Vagina (tissue), 2 donors: ENCODE measurements at places on chromosomes 16 and 17. TPM values are rescaled to one million over a fixed set of nuclear protein-coding genes. Genes with fewer than 3 reads are reported as not detected.

GRCh38 chr16:76114681-76115080 is 162.5 kb upstream of the CNTNAP4 start:
- DNase-seq: no peak
- H3K27me3 ChIP-seq: no peaks in the 10 kb centered on the region
- no peaks in the 10 kb centered on the region for H3K36me3 ChIP-seq
- no peak overlapping the region for H3K27ac ChIP-seq
- no peaks in the 10 kb centered on the region for H3K4me1 ChIP-seq

DNA sequence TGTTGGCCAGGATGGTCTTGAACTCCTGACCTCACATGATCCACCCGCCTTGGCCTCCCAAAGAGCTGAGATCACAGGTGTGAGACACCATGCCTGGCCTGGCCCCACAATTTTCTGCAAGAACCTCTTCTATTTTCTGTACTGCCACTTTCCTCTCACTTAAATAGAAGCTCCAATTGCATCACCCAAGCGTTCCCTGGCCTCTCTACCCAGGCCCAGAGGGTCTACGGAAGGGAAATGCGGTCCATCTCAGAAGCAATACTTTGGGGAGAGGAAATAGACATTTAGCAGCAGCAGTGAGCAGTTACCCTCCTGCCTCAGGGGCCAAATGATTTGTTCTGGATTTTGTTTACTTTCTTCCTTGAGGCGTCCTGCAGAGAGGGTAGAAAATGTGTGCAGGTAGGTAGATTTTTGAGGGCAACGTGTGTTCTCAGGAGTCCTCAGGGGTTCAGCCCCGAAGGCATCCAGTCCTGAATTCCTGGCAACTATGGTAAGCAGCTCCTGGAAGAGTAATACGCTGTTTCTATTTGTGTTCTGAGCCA is 11.0 kb downstream of the SLC6A4 start:
- DNase-seq: no peak
- no peak overlapping the region for H3K27ac ChIP-seq
- H3K4me3 ChIP-seq: no peak overlapping the region
- H3K4me1 ChIP-seq: no peaks in the 10 kb centered on the region
- H3K27me3 ChIP-seq: no peaks in the 10 kb centered on the region

GRCh38 chr16:8655184-8655717 is 19.2 kb upstream of the ABAT start:
- no peaks in the 10 kb centered on the region for H3K36me3 ChIP-seq
- no peak for DNase-seq
- no peaks in the 10 kb centered on the region for H3K4me1 ChIP-seq
- H3K27me3 ChIP-seq: no peaks in the 10 kb centered on the region

Gene SLC2A4
- 3.2 TPM for total RNA-seq

DNA sequence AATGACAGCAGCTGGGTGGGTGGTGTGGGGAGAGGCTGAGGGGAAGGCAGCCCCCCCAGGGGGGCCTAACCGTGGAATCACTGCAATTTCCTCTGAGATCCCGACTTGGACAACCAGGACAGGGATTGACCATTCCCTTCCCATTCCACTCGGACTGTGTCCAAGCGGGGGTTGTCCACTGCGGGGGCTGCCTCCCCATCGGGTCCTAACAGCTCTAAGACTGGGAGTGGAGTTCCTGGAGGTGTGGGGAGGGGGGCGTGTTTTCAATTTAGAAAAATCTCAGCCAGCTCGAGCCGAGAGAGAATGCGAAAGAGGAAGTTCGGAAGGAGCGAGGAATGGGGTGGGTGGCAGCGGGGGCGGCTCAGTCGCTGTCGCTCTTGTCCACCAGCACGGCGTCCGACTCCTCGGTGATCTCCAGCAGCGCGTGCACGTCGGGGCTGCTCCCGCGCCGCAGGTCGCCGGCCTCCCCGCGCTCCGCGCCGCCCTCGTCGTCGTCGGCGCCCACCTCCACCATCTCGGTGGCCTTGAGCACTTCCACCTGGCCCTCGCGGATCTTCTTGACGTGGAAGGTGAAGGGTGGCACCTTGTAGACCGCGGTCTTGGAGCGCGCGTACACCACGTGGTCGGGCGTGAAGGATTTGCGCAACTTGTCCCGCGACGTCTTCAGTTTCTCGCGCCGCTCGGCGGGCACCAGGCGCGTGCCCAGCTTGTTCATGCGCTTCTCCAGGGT is 16.2 kb upstream of the STAT3 start:
- H3K4me3 ChIP-seq: no peak overlapping the region
- H3K36me3 ChIP-seq: peaks cover 21% of the 10 kb centered on the region
- H3K4me1 ChIP-seq: peaks cover 60% of the 10 kb centered on the region
- H3K27me3 ChIP-seq: no peaks in the 10 kb centered on the region
- DNase-seq: no peak

DNA sequence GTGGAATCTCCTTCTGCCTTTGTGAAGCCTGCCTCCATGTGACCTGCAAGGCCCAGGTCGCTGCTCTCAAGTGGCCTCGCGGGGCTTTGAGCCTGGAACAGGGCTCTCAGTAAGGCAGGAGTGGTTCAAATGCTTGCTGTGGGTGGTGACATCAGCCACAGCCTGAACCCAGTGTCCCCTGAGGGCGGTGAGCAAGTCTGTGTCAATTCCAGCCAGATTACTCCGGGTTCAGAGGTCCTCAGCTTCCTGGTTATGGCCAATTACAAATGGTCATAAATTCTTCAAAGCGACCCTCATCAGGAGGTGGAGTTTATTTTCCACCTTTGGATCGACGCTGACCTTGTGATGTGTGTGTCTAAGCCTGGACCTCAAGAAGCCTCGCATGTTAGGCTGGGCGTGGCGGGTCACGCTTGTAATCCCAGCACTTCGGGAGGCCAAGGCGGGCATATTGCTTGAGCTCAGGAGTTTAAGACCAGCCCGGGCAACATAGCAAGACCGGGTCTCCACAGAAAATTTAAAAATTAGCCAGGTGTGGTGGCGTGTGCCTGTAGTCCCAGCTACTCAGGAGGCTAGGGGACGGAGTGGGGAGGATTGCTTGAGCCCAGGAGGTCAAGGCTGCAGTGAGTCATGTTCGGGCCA is 17.3 kb downstream of the LGALS3BP start:
- H3K36me3 ChIP-seq: no peaks in the 10 kb centered on the region
- H3K27me3 ChIP-seq: no peaks in the 10 kb centered on the region
- H3K4me1 ChIP-seq: no peaks in the 10 kb centered on the region
- H3K27ac ChIP-seq: no peak overlapping the region

GRCh38 chr16:87207965-87208364 is 109.2 kb downstream of the C16orf95 start:
- DNase-seq: no peak
- H3K36me3 ChIP-seq: no peaks in the 10 kb centered on the region
- H3K4me1 ChIP-seq: peaks cover 13% of the 10 kb centered on the region
- H3K4me3 ChIP-seq: no peak overlapping the region
- no peaks in the 10 kb centered on the region for H3K27me3 ChIP-seq

Gene FOXO3B
- 13.3 TPM for total RNA-seq

Gene SLC16A13
- total RNA-seq: 2.0 TPM

DNA sequence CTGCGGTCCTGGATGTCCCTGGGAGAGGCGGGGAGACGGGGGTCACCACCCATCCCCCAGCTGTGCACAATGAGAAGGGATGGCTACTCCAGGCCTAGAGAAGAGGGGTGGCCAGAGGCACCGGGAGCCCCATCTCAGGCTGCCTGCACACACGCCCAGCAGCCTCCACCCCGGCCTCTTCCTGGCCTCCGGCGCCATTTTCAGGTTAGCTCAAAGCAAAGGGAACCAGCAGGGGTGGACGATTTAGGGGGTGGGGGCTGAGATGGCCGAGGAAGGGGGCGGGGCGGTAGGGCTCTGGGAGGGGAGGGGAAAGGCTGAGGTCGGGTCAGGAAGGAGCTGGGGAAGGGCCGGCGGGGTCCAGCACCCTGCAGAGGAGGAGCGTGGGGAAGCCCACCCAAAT is 42.8 kb downstream of the SRCIN1 start:
- no peak overlapping the region for H3K4me3 ChIP-seq
- no peak overlapping the region for H3K27ac ChIP-seq
- peaks cover 21% of the 10 kb centered on the region for H3K4me1 ChIP-seq
- no peaks in the 10 kb centered on the region for H3K36me3 ChIP-seq

DNA sequence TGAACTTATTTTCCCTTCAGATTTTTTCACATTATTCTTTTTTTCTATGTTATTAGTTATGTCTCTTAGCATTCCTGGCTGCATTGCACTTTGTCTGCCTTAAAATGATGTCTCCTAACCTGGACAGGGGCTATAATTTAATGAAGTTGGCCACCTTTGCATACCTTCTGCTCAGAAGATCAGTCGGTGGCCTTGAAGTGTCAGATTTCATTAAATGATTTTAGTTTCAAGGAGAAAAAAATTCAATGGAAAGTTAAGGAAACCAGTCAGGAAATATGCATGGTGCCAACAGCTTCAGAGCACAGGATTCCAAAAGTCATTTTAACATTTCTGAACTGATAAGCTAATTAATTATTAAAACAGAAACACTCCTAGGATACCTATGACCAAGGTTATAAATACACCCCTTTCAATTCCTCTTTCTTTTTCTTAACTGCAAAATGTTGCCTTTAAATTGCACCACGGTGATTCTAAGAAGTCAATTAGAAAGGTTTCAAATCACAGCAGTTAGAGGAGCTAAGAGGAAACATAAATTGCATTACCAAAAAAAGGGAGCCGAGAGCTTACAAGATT is 533.4 kb downstream of the KCNJ2 start:
- H3K4me1 ChIP-seq: no peaks in the 10 kb centered on the region
- no peak for DNase-seq
- no peaks in the 10 kb centered on the region for H3K27me3 ChIP-seq
- H3K36me3 ChIP-seq: no peaks in the 10 kb centered on the region
- H3K4me3 ChIP-seq: no peak overlapping the region
- H3K27ac ChIP-seq: no peak overlapping the region
